ENCODE measurements at places on chromosomes 3 and 15.
A peak's percentile ranks its signal among the peaks of the same experiment; 100 is the strongest.

- no peak for DNase-seq
Observed at GRCh38 chr3:7397097-7397496, 536.2 kb downstream of the GRM7 start.

GRCh38 chr3:53464424-53464823, 30.0 kb upstream of the CACNA1D start:
- no peak for DNase-seq

DNA sequence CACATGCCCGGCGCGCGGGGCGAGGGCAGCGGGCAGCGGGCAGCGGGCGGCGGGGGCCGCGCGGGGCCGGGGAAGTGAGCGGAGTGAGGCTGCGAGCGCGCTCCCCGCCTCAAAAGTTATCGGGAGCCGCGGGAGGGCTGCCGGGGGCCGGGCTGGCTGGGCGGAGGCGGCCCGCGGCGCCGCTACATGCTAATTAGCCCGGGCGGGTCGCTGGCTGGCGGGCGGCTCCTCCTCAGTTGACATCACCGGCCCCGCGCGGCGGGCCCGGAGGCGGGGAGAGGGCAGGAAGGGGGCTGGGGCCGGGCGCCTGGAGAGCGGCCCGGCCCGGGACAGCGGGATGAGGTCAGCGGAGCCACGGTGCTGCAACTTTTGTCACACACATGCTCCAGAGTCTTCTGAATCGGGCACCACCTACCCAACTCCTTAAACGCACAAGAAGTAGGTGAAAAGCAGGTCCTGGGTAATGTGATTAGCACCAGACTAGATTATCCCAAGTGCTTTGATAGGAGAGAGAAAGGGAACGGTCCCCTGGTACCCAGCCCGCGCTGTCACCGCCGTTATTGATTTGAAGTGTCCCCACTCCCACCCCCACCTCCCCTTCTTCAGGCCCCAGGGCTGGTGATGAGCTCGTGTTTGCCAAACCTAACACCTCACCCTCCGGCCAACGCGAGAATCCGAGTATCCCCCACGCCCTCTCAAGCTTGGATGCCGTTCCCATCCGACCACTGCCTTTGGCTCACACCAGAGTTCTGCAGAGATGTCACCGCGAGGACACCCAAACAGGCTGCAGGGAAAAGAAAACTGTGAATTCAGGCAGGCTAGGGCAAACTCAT, at the start of gene HEG1:
Gene HEG1 (minus strand): TSS at position 85 of the 833 bp plus-strand sequence. CDS start 107 bp downstream, outside the sequence.
- DNase-seq, result peak; percentile 74

DNA sequence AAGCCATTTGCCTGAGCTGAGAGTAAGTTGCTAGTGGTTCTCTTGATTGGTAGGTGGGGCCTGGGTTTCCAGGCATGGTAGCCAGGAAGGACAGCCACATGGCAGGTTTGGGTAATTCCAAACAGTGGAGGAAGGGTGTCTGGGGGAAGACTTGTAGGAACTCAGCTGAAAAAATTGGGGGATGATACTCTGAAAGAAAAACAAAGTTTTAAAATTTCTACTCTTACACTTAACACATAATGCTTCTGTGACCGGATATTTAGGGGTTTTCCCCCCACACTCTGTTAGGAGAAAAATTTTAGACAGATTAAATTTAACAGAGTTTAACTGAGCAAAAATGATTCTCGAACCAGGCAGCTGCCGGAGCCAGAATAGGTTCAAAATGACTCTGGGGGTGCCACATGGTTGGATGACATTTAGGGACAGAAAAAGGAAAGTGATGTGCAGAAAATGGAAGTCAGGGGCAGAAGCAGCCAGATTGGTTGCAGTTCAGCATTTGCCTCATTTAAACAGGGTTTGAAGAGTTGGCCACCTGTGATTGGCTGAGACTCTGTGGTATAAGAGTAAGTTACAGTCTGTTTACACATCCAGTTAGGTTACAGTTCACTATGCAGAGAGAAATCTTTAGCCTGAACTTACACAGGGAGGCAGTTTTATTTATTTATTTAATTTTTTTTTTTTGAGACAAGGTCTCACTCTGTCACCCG, 8.1 kb downstream of the B2M start:
- DNase-seq, result no peak

DNA sequence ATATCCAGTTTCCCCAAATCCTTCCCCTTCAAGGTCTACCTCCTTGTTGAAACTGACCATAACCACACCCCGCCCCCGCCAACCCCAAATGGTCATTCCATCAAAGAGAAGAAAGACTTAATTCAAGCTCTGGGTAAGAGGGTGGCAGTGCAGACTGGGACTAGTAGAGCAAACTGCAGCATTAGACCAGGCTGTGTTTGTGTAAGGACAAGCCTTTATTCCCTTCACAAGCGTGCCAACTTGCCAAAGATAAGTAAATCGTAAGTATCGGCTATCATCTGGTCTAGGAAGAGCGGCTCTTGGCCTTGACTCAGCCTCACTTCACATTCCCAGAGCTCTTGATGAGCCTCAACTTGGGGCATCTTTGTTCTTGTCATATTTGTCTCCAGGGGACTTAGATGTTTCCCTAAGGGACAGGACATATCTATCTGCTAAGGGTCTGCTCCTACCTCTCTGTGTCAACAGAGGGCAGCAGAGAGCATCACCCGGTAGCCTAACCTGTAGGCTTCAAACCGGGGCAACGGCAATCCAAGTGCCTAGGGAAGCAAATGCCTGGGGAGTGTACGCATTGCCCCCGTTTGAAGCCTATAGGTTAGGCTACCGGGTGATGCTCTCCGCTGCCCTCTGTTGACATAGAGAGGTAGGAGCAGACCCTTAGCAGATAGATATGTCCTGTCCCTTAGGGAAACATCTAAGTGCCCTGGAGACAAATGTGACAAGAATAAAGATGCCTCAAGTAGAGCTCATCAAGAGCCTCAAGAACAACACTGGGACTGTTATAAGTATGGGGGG, 8.9 kb upstream of the MAP3K13 start:
- DNase-seq, result peak; percentile 53

GRCh38 chr15:41734079-41734478, 40.2 kb upstream of the MAPKBP1 start:
- DNase-seq, result no peak
